ENCODE measurements at places on chromosomes 2 and 18.

GRCh38 chr2:65666156-65666725, 233.8 kb upstream of the SPRED2 start:
- no peak for DNase-seq

DNA sequence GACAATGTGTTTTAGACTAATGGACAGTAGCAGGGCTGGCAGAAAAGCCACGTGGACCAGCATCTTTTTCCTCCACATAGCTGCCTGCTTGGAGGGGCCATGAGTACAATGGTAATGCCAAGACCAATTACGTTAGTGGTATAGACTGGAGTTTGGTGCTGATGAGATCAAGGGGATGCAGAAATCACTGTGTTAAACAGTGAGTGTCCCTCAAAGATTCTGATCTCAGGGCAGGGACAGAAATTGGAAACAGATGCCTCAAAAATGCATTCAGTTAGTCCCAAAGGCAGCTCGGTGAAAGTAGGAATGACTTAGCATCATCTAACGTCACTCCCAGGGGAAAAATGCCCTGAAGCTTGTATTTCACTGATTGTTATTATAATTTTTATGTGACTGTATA, 72.4 kb downstream of the SLC16A14 start:
- no peak for DNase-seq

DNA sequence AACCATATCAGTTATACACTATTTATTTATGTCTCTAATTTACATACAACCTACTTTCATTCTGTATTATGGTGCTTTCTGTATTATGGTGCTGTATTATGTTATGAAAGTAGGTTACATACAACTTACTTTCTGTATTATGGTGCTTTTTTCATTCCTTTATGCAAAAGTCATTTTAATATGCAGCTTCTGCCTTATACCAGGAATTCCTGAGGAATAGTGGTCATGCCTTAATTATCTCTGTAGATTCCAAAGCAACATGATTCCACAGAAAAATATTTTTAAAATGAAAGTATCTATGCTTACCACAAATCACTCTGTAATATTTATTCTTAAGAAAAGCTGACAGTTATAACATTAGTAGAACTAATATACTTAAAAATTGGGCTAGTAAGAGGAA, 922.0 kb upstream of the NRXN1 start:
- DNase-seq, result no peak

DNA sequence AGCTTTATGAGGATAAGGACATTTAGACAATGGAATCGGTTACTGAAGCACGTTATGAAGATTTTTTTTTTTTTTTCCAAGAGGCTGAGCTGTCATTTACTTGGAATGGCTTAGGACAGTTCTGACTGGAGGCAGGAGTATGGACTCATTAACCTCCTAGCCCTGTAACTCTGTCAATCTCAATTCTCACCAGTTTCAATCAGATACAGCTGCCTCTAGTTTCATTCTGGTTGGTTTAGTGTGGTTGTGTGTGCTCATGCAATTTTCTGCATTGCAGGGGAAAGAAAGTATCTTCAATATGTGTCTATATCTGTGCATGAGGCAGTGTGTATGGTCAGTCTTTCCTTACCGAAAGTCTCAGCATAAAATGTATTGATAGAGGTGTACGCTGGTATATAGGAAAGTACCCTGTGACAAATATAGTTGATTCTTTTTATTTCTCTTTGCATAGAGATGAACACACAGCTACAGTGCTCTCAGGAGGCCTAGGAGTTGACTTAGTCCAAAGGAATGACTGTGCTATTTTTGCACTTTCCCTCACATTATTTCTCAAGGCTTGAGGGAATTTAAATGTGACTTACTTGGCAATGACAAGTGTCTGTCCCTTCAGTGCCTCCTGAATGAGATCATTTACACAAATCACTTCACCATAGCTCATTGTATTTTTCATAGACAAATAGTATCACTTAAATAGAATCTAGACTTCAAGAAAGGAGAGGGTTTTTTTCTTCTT, 50.5 kb upstream of the GRB14 start:
- DNase-seq, result no peak

DNA sequence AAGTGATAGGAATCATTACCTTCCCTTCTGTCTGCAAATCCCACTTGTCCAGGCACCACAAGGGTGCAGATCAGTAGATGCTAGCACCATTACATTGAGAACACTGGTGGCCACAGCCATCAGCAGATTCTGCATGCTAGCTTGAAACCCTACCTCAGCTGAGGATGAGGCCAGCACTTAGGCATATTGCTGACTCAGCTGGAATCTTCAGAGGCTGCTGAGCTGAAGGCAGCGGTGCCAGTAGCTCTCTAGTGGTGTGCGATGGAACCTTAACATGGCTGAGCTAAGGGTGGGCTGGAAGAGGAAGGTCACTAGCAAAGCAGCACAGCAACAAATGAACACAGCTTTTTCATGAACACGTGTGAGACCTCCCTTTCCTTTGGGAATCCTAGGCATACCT, 19.0 kb upstream of the CPO start:
- no peak for DNase-seq

GRCh38 chr2:240394549-240394948, 40.9 kb upstream of the GPC1 start:
- no peak for DNase-seq

- DNase-seq, result no peak
Measured at GRCh38 chr18:21851327-21851961, 110.9 kb downstream of the MIB1 start.

- no peak for DNase-seq
Measured at GRCh38 chr2:8333177-8333831, 348.6 kb upstream of the ID2 start.

- no peak for DNase-seq
Measured at GRCh38 chr2:46520130-46520711, 40.9 kb downstream of the TMEM247 start.

GRCh38 chr18:25077944-25078723, 273.8 kb downstream of the ZNF521 start:
- DNase-seq, result no peak

GRCh38 chr2:238863749-238864206, 15.9 kb downstream of the TWIST2 start:
- no peak for DNase-seq

DNA sequence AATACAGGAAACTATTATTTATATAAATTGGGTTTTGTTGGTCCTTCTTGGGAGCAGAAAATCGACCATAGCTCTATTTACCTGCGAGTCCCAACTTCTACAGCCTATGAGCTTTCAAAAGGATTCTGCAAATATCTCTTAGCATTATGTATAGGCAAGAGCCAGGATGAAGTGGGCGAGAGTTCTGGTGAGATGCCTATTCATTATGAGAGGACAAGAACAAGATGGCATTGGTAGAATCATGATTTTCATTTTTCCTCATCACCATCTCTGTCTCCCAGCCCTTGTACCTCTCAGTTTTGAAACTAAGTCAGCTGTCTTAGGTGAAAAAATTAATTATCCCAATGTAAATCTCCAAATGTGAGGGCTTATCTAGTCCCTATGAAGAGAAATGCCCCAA, 25.0 kb downstream of the WIPF1 start:
- DNase-seq, result no peak

DNA sequence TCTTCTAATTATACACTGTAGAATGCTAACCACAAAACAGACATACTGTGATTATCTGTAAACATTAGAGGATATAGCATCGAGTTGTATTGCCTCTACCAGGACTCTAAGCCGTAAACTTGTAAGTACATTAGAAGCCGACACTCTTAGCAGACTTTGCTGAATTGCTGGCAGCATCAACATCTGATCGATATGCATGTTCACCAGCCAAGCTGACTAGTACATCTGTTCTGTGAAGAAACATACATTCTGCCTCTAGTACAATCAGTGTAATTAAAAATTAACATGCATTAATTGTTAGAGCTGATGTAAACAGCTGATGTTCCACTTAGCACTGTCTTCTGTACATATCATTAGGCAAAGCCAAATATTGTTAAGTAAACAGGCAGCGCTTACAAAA, 502.2 kb downstream of the NR4A2 start:
- DNase-seq, result no peak

GRCh38 chr2:134056173-134056572, 197.7 kb upstream of the MGAT5 start:
- DNase-seq, result no peak

DNA sequence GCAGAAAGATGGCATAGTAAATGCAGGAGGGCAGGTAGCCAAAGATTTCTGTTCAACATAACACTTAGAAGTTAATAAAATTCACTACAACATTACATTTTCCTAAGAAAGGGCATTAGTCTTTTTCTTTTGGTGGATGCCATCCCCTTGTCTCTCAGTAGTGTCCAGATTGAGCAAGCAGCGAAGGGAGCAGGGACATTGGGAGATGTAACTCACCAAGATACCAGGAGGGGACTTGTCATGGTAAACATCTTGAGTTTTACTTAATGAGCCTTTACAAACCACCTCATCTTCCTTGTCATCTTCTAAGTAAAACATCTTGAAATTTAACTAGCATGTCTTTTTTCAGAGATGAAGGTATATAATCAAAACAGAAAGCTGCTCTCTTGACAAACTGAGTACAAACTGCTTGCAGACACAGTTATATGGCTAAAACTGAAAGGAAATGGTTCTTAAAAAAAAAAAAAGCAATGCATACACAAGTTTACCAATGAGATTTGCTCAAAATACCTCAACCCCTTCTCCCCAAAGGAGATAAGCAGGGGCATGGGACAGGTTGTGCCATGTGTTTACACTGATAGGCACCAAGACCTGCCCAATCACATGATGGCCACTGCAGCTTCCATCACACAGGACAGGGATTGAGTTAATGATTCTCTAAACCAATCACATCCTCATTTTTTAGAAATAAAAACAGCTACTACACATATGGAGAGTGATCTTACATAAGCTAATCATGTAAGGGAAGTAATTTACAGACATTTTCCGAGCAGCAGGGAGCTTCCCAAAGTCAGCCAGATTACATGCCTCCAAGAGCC, 30.3 kb downstream of the LPIN2 start:
- no peak for DNase-seq

DNA sequence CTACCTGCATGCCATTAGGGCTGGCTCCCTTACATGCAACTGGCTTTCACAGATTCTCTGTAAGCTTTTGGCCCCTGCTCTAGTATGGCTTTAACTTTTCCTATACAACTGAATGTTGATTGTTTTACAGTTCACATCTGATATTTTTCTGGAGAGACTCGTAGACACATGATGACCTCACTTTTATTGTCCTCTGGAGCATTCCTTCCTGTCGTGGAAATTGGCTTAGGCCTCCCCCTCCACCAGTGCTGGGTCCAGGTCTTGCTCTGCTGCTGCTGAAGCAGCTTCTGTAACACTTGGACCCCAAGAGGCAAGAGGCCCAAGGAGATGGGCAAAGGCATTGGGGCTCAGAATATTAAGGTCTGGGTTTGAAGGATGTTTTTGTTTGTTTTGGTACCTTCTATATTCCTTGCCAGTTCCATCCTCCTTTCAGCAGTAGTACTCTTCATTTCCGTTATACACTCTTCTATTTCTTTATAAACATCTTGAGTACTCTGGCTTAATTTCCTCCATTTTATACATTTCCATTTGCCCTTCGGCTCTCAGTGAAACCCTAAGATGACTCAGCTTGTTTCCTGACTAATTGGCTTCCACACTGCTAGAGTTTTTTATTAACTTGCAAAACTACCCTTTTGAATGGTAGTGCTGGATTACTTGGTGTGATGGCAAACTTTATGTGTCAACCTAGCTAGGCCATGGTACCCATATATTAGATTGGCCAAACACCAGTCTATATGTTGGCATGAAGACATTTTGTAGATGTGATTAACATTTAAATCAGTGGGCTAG, 219.8 kb downstream of the CDCA7 start:
- no peak for DNase-seq

GRCh38 chr2:185284696-185285095, 453.9 kb upstream of the FSIP2 start:
- no peak for DNase-seq

- DNase-seq, result no peak
Measured at GRCh38 chr2:168559187-168559586, 103.1 kb downstream of the CERS6 start.

DNA sequence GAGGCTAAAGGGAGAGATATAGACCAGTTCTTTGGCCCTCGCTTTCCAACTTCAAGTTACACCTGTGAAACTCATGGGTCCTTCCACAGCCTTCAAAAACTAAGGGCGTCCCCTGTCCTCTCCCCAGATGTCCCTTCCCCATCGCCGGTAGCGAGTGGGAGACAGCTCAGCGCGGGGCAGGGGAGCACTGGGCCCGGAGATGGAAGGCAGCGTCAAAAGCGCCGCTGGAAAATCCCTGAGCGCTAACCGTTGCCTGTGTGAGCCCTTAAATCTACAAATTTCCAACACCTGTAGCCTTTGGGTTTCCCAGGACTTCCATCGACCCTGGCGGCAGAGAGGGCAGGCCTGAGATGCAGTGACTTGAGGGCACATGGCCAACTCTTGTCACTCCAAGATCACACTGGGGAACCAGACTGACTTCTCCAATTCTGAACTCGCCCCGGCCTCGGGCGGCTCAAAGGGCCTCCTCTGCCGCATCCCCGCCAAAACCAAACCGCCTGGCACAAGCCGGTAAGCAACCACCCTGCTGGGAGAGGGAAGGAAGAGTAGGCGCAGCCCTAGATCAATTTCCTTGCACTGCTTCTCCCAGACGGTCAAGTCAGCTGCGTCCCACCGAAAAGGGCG, 879 bp upstream of the EPAS1 start:
- DNase-seq, result no peak

DNA sequence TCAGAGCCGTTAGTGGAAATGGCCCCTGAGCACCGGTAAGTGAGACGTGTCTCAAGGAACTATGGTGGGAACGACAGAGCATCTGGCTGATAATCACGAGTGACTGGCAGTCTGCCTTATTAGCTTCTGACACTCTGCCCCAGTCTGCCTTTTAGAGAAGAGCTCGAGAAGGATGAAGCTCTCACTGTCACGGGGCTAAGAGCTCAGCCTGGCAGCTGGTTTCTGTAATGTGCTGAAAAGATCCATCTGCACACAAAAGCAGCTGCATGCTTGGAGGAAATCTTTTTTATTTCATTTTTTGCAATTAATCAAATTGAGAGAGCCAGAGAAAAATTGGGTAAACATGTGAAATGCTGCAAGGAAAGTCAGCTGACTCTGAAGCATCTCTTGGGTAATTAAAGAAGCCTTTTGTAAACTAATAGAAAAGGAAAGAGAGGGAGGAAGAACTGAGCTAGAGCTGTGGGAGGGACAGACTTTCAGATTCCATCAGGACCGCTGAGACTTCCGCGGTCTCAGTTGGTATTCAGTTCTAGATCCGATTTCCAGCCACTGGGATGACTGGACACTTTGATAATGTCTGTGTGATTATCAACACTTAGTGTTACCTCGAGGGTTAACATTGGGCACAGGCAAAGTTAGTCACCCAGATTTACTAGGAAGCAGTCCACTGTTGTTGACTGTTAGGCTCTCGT, 24.4 kb downstream of the MBP start:
- DNase-seq, result no peak

GRCh38 chr2:232901736-232902578, 31.9 kb downstream of the SNORC start:
- DNase-seq, result peak; percentile 10

DNA sequence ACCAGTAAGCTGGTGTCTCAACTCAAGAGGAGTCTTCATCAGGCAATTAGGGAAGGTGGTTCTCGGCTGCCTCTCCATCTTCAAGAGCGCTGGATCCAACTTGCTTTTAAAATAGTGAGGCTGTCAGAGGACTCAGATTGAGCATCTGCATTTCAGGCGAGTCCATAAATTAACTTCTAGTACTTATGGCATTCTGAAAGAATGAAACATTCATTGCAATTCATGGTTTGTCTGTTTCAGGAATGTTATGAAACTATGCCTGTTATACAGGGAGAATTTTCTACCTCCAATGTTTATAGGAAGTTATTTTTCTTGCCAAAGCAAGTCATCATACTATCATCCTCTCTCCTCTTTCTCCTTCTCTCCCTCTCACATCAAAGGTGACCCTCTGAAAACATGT, 883.2 kb downstream of the SLC4A3 start:
- no peak for DNase-seq

GRCh38 chr2:182280118-182280517, 146.7 kb downstream of the PDE1A start:
- no peak for DNase-seq
